T-helper 9 cell (primary cell): ENCODE measurements at places on chromosomes 11 and 22.

- no peak for DNase-seq
Measured at GRCh38 chr11:119324189-119324588, 7.3 kb upstream of the MCAM start.

GRCh38 chr11:8584082-8584481 is 9.9 kb downstream of the STK33 start:
- no peak for DNase-seq

- no peak for DNase-seq
Measured at GRCh38 chr11:12196308-12196707, 85.9 kb downstream of the MICAL2 start.

DNA sequence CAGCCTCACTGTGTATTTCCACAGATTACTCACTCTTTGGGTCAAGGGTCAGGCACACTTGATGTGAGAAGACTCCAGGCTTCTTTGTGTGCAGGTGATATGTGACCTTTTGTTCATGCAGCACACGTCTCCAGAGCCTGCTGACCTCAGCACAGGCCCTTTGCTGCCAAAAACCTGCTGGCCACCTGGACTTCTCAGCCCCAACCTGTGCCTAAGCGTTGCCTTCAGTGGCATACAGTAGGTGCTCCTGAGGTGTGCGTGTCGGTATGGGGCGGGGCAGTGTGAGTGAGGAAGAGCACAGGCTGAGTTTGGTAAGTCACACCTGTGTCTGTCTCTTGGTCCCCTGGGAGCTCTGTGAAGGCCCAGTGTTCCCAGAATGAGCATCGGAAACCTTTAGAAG is 58.1 kb downstream of the WNT11 start:
- no peak for DNase-seq

- DNase-seq, result no peak
Measured at GRCh38 chr11:60161766-60162165, 21.1 kb downstream of the MS4A6A start.

- peak; percentile 76 for DNase-seq
Measured at GRCh38 chr22:19717691-19718455, 3.6 kb downstream of the SEPTIN5 start.

- DNase-seq, result no peak
Measured at GRCh38 chr11:75537740-75538139, 12.0 kb upstream of the GDPD5 start.

DNA sequence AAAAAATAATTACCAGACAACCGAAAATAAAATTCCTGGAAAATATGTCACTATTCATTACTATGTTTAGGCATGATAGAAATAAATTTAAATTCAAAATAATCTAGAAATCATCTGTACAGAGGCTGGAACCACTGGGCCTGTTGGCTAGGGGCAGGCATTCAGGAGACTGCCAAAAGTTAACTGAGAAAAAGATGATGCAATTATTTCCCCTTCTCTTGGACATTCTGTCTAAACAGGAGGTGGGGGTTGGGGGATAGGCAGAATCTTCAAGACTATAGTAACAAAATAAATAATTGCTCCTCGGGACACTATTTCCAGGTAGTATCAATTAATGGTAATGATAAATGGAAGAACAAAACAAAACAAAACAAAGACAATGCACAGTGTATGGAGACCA is 14.1 kb downstream of the BTBD10 start:
- DNase-seq, result no peak

DNA sequence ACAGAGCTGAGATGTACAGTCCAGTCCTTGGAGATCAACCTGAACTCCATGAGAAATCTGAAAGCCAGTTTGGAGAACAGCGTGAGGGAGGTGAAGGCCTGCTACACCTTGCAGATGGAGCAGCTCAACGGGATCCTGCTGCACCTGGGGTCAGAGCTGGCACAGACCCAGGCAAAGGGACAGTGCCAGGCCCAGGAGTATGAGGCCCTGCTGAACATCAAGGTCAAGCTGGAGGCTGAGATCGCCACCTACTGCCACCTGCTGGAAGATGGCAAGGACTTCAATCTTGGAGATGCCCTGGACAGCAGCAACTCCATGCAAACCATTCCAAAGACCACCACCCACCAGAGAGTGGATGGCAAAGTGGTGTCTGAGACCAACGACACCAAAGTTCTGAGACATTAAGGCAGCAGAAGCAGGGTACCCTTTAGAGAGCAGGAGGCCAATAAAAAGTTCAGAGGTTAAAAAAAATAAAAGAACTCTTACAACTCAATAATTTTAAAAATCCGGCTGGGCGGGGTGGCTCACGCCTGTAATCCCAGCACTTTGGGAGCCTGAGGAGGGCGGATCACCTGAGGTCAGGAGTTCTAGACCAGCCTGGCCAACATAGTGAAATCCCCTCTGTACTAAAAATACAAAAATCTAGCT is 69.9 kb upstream of the RTL6 start:
- DNase-seq, result peak; percentile 25

DNA sequence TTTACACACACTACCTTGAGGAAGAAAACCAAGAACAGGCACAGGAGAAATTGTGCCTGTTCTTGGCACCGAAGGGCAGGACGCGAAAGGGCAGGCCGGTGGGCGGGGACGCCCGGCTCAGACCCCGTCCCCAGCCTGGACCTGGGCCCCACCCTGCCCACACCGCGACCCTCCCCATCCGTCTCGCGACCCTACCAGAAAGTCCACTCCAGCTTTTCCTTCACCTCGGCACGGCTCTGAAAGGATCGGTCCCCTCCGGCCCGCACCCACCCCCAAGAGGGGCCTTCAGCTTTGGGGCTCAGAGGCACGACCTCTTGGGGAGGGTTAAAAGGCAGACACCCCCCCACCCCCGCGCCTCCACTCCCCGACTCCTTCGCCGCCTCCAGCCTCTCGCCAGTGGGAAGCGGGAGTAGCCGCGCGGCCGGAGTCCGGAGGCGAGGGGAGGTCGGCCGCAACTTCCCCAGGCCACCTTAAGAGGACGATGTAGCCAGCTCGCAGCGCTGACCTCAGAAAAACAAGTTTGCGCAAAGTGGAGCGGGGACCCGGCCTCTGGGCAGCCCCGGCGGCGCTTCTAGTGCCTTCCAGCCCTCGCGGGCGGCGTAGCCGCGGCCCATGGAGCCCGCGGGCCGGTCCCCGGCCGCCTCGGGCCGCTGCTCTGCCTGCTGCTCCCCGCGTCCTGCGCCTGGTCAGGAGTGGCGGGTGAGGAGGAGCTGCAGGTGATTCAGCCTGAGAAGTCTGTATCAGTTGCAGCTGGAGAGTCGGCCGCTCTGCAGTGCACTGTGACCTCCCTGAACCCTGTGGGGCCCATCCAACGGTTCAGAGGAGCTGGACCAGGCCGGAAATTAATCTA is 4.4 kb downstream of the SEC14L6 start:
- no peak for DNase-seq

- no peak for DNase-seq
Measured at GRCh38 chr11:21775911-21776310, 417.0 kb upstream of the ANO5 start.

GRCh38 chr11:116422956-116423600 is 349.7 kb downstream of the BUD13 start:
- DNase-seq, result no peak

DNA sequence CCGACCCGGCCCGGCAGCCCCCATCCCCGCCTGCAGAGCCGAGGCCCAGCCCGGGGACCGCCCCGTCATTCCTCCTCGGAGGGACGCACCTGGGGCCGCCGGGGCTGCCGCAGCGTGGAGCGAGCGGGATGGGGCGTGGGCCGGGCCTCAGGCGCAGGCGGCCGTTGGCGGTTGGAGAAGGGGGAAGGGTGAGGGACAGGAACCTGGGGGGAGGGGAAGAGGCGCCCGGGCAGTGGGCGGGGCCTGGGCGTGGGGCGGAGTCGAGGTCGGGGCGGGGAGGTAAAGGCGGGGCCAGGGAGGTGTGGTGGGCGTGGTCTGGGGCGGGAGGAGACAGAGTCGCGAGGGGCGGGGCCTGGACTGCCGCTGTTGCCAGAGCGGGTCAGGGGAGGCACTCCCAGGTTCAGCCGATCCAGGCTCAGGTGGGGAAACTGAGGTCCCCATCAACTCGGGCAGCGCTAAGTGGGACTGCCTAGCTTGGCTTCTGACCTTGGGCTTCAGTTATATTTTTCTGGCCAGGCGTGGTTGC is at the start of gene TESMIN:
Gene TESMIN, minus strand, starts transcription at position 190 of the 526 bp plus-strand sequence. CDS start 860 bp downstream, outside the sequence.
- peak; percentile 98 for DNase-seq

- DNase-seq, result no peak
Measured at GRCh38 chr11:4467811-4468606, 14.4 kb upstream of the OR52K1 start.

DNA sequence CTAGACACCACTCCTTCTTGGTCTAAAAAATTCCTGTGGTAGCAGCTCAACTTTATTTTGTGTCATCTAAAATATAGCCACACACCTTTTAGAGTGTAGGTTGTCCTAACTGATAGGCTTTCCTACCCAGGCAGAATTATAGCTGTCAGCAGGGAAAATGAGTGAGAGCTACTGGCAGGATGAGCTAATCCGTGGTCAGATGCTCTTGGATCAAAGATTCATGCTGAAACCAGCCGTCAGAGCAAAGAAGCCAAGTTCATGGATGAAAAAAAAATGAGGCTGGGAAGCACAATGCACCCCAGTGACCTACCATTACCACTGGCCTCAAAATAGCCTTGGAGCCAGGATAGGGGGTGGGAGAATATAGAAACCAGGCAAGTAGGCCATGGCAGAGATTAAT is 113.1 kb upstream of the BLID start:
- DNase-seq, result no peak

DNA sequence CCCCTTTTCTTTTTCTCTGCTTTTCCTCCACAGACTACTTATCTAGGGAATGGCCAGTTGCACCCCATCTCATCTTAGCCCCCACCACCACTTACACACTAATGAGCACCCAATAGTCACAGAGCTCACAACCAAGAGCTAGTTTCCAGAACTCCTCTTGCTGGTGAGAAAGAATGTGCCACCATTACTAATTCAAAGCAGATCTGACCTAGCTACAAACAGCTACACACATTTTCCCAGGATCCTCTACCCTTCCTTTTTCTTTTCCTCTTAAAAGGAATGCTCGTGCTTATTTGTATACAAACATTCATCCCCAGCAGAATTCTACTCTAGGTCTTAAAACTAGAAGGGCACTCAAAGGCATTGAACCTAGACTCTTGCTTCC is 136.8 kb downstream of the CD44 start:
- DNase-seq, result no peak

DNA sequence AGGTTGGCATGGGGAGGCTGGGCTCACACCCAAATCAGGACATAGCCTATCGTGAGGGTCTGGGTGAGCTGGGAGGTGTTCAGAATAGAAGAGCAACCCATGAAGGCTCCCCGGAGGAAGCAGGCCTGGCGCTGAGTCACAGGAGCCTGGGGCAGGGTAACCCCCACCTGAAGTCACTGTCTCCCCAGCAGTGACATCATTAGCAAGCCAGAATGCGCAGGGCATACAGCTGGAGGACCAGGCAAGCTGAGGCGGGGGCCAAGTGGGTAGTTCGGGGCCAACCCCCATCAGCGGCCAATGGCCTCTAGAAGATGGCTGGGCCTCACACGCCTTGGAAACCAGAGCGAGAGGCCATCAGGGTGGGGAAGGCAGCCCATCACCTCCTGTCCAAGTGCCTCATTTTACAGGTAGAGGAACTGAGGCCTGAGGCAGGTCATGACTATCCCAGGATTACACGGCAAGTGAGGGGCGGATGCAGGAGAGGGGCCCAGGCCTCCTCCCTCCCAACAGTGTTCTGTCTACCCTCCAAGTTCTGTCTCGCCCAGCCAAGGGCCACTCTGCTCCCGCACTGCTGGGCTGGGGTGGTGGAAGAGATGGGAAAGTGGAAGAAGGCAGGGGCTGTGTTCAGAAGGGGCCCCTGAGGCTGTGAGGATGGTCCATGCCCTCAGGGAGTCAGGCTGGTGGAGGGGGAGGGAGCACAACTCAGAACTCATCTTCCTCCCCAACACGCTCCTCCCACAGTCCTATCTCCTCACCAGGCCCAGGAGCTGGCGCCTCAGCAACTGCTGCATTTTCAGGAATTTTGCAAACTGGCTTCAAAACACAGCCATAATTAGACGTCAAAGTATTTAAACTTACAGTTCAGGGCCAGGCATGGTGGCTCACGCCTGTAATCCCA is 24.6 kb downstream of the RPL3 start:
- no peak for DNase-seq

DNA sequence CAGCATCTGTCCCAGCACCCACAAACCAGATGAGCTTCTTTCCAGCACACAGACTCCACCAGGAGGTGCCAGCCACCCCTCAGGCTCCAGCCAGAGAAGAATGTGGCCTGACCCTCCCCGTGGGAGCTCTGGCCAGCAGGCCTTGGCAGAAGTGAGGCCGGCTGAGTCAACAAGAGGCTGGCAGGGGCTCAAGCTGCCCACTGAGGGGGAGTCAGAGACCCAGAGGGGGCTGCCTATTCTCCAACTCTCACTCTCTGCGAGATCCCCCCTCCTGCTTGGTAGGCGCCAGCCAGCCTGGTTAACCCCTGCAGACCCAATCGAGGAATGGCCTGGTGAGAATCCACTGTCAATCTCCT is 10.6 kb upstream of the CDC42EP1 start:
- DNase-seq, result no peak

GRCh38 chr22:29313576-29314466 is 1.7 kb downstream of the RASL10A start:
- DNase-seq, result no peak

- DNase-seq, result no peak
Measured at GRCh38 chr11:8905528-8906165, 5.3 kb upstream of the AKIP1 start.

GRCh38 chr22:46551996-46552395 is 14.6 kb upstream of the CELSR1 start:
- DNase-seq, result no peak

DNA sequence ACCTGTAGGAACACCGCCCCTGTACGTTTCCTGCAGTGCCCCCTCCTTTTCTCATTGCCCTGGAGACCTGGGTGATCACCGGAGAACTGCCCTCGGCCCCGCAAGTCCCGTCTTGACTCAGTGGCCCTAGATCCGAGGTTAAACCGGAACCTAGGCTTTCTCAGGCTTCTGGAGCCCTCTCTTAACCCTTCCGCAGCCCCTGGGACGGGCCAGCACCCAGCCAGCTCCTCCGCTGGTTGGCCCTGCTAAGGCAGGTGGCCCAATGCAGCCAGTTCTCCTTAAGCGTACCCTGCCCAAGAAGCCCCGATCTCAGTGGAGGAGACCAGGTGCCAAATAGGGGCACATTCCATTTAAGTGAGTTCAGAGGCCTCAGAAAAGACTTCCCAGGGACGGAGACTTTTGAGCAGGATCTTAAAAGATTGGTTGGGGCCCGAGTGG is 776 bp downstream of the NLRX1 start:
- DNase-seq, result no peak

DNA sequence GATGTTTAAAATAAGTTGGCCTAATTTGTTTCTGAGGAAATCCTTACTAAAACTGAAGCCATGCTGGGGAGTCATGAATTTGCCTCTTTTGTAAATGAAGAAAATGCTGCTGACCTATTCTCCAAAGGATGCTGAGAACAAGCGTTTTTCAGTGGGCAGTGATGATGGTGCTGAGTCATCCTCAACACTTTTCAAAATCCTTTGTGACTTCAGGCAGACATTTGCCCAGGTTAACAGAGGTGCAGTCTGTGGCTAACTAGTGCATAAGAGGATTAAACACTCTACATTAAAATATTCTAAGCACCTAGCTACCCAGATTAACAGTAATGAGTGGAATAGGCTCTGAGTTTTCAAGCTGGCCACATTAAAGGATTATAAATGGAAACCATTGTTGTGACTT is 509.0 kb downstream of the DLG2 start:
- DNase-seq, result no peak
